Brain pericyte (primary cell): ENCODE measurements at places on chromosomes 4 and X.

- no peak for DNase-seq
Measured at GRCh38 chrX:40097141-40097503, 636 bp downstream of the BCOR start.

- no peak for DNase-seq
Measured at GRCh38 chr4:90293320-90293719, 166.1 kb downstream of the CCSER1 start.

DNA sequence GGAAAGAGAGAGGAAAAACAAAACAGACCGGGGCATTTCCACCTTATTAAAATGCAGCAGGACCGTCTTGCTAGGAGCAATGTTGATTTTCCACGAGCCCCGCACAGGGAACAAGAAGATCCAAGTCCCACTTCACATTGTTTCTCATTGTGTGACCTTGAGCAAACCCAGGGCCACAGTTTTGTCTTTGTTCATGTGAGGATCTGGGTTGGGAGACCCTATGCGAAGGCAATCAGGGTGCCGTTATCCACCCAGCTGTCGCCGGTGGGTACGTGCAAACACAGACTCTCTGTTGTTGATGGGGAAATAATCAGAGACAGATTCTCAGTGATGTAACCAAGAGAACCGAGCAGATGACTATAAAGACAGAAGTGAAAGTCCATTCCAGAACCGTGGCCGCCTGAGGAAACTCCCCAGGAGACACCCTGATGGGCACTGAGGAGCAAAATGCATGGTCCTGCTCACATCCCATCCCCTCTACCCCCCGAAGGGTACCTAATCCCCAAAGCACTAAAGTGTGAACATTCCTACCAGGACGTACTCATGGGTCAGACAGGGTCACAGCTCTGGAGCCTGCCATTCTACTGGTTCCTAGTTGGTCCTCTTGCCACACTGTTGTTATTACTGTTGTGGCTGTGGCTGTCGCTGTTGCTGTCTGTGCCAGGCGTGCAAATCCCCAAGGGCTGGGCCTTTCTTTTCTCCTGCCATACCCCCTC, 102.7 kb upstream of the RBPJ start:
- no peak for DNase-seq

GRCh38 chrX:38205039-38205438, 15.6 kb downstream of the SRPX start:
- no peak for DNase-seq

DNA sequence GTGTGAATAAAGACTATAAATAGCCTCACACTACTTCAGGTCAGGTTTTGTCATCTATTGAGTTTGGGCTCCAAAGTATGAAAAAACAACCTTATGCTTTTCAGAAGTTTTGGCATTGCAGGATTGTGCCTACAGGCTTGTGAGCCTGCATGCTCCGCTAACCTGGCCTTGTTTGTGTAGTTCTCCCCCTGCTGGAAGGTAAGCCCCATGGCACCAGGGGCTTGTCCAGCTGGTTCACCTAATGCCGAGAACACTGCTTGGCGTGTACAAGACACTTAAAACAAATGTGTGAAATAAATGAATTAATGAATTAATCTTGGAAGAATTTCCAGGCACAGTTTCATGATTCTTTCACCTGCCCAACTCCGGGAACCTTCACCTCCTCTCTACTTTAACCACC, 1.8 kb upstream of the HSD17B10 start:
- no peak for DNase-seq

DNA sequence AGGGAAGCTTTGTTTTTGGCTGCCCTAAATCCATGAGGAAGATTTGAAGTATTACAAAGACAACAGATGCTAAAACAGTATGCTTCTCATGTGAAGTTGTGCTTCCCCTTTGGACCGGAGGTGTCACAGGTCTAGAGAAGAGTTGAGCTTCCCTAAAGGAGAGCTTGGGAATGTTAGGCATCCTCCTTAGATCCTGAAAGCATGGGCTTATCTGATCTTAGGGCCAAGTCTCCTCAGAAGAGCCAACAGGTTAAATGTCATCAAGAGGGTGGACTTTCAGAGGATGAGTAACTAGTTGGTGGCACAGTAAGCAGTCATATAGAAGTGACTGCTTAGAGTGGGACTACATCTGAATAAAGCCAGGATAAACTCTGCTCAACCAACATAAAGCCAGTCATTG, 205.4 kb downstream of the RPA4 start:
- no peak for DNase-seq

DNA sequence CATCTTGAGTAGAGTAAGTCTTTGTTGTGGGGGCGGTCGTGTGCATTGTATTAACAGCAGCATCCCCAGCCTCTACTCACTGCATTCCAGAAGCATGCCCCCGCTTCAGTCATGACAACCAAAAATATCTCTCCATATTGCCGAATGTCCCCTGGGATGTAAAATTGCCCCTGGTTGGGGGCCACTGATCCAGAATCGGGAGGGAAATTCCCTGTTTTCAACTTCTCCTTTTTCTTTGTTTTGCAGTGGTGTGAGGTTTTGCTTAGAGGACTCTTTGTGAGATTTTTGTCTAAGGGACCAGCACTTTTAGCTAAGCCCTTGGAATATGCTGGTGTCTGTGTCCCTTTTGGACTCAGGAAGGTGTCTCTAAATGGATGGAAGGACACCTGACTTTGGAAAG, 3.0 kb upstream of the IL13RA1 start:
- no peak for DNase-seq

DNA sequence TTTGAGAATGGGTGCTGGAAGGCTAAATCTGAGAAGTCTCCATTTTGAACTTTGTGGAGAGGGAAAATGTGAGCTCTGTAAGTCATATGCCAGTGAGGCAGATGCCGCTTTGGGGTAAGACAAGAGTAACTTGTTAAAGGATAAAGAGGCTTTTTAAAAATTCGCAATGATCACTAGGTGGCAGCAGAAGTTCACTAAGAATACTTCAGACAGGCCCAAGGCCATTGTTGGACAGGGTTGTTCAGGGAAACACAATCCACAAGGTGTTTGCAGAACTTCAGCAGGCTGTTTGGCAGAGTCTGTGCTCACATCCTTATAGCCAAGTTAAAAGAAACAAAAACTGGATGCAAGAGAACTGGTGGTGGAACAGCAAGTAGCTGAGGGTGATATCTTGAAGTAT, 13.7 kb upstream of the PIGA start:
- no peak for DNase-seq

DNA sequence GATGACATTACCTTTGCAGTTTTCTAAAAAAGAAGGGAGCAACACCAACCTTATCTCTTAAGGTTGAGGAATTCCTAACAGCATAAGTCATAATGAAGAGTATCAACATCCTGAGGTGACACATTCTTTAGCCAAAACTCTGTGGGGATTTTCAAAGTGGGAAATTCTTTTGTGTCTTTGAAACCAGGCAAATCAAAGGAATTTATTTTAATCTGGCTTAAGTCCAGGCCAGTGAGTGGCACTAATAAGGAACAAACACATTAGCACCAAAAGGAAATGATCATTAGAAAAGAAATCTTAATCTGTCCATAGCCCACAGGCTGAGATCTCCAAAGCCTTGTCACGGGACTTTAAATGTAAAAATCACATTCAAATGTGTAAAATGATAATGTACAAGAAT, 110.1 kb downstream of the LARP7 start:
- no peak for DNase-seq

GRCh38 chr4:137212601-137213000, 319.7 kb downstream of the PCDH18 start:
- no peak for DNase-seq

DNA sequence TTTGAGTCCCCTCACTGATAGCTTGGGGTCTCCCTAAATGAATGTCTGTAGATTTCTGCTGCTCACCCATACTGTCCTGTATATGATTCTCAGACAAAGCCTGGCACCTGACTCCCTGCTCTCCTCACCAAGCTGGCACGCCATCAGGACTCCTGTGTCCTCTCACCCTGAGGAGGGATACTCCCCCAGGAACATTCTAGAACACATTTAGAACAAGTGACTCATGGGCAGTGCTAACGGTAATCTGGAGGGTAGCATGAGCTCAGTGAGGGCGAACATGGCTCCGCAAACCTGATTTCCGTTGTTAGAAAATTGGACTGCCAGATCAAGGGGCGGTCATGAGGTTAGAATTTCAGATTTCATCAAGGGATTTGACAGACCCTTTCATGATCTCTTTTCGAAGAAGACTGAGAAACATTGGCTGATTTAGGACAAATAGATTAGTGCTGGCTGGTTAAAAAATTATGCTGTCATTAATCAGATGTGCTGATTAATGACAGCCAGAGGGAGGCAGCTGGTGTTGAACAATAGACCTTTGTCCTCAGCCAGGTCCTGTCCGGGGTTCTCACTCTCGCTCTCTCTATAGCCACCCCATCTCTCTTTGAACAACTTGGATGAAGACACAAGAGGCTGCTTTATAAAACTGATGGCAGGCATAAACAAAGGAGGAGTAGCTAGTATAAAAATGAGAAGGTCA, 244.3 kb downstream of the PTTG2 start:
- no peak for DNase-seq

DNA sequence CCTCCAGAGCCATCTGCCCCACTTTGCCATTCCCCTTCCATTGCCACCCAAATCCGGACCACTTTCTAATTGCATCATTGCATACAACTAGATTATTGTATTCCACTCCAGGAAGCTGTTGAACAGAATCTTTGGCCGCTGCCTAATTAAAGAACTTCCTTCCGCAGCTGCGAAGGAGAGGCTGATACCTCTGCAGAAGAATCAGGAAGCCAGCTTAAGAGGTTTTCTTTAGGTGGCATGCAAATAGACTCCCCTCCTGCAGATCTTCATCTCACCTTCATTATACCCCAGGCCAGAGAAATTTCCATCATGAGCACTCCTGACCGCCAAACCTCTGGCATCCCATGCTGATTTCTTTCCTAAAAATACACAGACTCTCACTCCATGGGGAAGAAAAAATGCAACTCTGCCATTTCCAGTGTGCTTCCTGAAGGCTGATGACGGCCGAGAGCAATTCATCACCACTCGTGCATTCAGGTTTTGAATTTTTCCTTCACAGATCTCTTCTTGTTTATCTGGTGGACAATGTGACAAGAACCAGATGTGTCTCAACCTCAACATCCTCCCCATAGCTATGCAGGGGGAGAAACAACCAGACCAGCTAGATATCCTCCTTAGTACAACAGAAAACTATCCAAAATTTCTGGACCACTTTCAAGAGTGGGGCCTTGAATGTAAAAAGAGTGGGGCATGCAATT, 31.2 kb downstream of the LGI2 start:
- no peak for DNase-seq

- no peak for DNase-seq
Measured at GRCh38 chrX:8864161-8864560, 63.0 kb upstream of the FAM9A start.

GRCh38 chr4:105563352-105563751, 10.9 kb downstream of the ARHGEF38 start:
- no peak for DNase-seq

DNA sequence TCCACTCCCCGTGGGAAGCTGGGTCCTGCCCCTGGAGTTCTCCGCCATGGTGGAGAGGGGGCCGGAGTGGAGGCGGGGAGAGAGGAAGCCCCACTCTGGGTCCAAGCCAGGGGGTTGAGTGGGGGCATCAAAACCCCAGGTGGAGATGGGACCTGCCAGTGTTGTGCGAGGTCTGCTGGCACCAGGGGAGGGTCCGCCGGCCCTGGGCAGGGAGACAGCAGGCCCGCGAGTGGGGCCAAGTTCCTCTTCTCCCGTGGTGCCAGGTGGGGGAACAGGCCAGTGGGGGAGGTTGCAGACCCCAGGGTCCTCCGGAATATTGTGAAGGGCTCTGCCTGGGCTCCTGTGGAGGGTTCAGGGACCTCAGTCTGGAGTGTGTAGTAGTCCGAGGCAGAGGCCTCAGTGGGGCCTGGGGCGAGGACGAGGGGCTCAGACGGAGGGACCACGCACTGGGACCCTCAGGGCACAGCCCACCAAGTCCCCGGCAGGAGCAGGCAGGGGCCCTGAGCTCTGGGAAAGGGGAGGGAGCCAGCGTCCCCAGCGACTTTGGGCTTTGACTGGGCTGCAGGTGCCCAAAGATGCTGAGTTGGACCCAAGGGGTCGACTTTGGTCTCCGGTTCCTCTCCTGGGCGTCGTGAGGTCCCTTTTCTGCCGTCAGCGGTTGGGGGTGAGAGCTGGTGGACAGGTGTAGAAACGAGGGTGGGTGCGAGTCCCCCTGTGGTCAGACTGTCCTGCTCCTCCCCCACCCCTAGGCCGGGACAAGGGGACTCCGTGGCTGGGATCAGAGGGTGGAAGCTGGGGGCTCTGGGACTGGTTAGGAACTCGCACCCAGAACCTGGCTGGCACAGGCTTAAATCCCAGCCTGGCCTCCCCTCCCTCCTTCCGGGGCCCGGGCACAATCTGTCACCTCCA, 43.8 kb upstream of the NKX1-1 start:
- DNase-seq = no peak

- no peak for DNase-seq
Measured at GRCh38 chrX:22533898-22534297, 261.2 kb downstream of the CBLL2 start.

GRCh38 chr4:127410644-127411043, 222.1 kb upstream of the INTU start:
- DNase-seq = no peak

DNA sequence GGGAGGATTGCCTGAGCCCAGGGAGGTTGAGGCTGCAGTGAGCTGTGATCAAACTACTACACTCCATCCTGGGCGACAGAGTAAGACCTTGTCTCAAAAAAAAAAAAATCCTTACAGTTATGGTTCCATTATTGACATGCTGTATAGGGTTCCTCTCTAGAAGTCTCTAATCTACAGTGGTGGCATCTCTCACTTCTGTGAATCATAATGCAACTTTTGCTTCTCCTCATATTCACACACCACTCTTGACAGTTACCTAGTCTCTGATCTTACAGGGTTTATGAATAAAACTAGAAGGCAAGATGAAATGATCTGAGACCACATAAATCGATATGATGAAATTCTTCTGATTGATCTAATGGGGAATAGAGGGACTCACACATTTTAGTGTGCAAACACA, 40.6 kb downstream of the DOCK11 start:
- no peak for DNase-seq

GRCh38 chr4:152146244-152146643, 385.4 kb upstream of the GATB start:
- no peak for DNase-seq

DNA sequence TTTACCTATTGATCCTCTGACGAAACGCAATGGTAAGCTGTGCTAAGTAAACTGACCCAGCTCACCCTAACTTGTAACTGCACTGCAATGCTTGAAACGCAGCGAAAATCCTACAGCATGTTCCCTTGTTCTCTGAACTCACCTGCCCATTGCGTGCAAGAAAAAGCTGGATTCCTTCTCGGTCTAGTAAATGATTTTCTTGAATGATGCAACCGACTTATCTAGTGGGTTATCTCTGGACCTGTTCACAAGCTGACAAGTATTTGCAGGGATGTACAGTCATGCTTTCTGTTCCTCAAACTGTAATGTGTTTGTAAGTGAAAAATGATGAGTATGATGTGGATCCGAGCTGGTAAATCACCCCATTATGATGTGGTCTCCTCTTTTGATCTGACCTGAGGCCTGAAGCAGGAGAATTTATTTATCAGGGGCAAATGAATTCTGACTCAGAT, 140.1 kb downstream of the BTC start:
- no peak for DNase-seq

DNA sequence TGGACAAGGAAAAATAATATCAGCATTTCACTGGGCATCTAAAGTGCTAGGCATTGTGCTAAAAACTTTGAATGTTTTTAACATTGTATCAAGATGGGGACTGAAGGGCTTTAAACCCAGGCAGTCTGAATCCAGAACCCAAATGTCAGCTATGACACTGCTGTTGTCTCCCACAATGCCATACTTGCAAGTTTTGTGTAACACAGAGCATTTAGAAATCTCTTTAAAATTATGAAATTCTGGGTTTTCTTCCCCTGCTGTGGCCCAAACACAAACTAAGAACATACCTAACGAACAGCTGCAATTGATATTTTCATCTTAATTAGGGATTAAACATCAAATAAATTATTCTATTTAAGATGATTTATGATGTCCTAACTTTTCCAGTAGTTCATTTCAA, 66.8 kb upstream of the LSM6 start:
- DNase-seq = no peak
